ENCODE measurements at places on chromosomes 4 and X. TPM values are rescaled to one million over a fixed set of nuclear protein-coding genes. Genes with fewer than 3 reads are reported as not detected.

Gene BCAP31
- 108 TPM for total RNA-seq

Gene FGA
- total RNA-seq: not detected

Gene SYN1
- total RNA-seq: 1.2 TPM

Gene SHROOM4
- not detected for total RNA-seq

Gene NUDT10
- not detected for total RNA-seq

Gene CYBB
- 5.6 TPM for total RNA-seq

Gene NEXMIF
- 1.5 TPM for total RNA-seq

Gene C4orf36
- not detected for total RNA-seq

Gene HSPA4L
- not detected for total RNA-seq

Gene NHS
- not detected for total RNA-seq

Gene SRPX2
- not detected for total RNA-seq

Gene NDST3
- total RNA-seq: not detected

Gene PCDH18
- not detected for total RNA-seq

Gene GRSF1
- total RNA-seq: 57.5 TPM

Gene NRK
- not detected for total RNA-seq

Gene AMOT
- 2.4 TPM for total RNA-seq

Gene EGFL6
- not detected for total RNA-seq

Gene IRS4
- total RNA-seq: not detected

Gene FRAS1
- total RNA-seq: not detected

Gene SMIM31
- total RNA-seq: not detected

Gene MYOZ2
- total RNA-seq: not detected

Gene BEX5
- total RNA-seq: 4.9 TPM
